ENCODE measurements at places on chromosomes 2 and 18. TPM values are rescaled to one million over a fixed set of nuclear protein-coding genes. Genes with fewer than 3 reads are reported as not detected.

DNA sequence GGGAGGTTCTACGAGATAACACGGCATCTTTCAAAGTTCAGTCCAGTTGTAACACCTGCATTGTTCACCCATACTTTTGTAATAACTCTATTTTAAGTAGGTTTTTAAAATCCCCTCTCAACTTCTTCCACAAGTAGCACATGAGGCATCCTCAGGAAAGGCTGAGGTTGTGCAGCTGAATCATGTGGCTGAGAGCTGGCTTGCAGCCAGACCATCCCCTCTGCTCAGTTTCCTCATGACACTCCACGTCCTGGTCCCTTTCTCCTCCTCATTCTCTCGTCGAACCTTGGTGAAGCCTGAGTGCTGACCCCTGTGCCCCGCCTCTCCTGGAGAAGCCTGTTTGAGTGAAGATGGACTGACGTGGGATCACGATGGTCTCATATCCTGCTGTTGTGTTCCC lies 42.5 kb downstream of the POU3F3 start:
- H3K27me3 ChIP-seq, result no peaks in the 10 kb centered on the region
- no peaks in the 10 kb centered on the region for H3K36me3 ChIP-seq
- H3K4me3 ChIP-seq, result no peak overlapping the region
- DNase-seq, result no peak
- no peak overlapping the region for H3K27ac ChIP-seq
- no peaks in the 10 kb centered on the region for H3K4me1 ChIP-seq

ACKR3 gene
- total RNA-seq, result 7.4 TPM

HJURP gene
- total RNA-seq, result 45.6 TPM

PROKR1 gene
- not detected for total RNA-seq

All from GM12878 (cell line).